ENCODE measurements at places on chromosomes 7 and 10.

- no peak for DNase-seq
Observed at GRCh38 chr10:16953270-16953669, 136.0 kb upstream of the RSU1 start.

GRCh38 chr7:148630078-148630477, 39.5 kb downstream of the C7orf33 start:
- no peak for DNase-seq

- no peak for DNase-seq
Observed at GRCh38 chr10:111440501-111440900, 363.7 kb downstream of the ADRA2A start.

DNA sequence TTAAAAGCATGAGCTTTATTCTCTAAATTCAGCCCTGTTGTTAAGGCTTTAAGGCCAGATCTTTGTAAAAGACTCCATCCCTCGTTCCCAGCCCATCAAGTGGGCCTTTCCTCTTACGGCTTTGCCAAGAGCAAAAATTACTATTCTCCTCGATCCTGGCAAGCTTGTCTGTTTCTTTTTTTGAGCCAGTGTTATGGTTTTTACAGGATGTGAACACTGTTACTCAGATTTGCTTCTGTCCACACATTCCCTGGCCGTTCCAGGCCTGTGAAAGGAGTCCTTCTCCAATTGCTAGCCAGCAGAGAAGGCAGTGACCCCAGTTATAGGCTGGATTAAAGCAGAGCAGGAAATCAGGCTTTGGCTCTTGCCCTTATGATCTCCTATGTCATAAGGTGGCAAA, 47.0 kb upstream of the EPC1 start:
- DNase-seq = no peak

DNA sequence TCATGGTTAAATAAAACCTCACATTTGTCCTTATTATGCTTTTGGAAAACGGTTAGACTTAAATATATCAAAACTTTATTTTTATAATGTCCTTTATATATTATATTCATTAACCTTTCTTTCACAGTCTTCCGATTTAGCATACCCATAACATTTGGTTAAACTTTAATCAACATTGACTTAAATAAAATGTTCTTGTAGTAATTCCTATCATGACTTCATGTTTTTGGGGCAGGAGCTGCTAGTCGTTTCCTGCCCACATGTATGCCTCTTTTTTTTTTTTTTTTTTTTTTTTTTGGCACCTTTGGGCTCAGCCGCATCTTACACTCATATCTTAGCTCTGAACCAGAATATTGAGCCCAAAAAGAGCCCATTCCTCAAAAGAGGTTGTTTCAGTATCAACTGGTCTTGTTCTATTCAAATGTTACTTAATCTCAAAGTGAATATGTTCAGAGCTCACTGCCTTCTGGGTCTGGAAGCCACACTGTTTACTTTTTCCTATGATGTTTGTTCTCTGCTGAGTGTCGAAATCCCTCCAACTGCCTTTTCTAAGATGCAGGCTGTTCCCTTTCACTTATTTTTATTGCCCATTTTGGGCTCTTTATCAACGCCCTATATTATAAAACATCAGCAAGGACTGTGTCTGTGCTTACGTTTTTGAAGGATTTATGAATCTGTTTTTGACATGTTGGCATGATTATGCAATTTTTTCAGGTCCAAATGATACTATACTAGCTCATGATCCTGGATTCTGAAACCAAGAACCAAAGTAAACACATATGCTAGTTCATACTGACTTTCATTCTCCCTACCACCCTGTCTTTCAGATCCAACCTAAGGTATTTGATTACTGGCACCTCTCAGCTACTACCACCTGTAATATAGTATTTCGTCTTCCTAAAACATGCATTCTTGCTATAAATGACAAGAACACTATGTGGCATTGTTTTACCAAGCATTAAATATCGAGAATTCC, 914.4 kb downstream of the PCDH15 start:
- no peak for DNase-seq

DNA sequence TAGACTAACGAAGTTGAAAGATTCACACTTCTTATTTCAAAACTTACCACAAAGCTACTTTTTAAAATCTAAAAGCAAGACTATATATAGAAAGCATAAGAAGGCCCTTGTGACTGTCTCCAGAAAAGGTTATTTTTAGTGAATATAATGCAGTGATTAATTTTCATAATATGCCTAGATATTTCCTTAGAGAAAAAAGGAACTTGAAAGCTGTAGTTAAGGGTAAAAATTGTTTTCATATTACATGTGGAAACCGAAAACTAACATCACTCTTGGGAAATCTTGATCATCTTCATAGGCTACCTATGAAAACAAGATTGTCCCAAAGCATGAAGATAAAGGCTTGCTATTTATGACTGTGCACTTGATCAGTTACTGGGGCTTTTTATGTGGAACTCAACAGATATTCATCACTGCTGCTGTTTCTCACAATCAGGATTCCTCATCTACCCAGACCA, 223.2 kb downstream of the SH2D4B start:
- DNase-seq = no peak

- DNase-seq = no peak
Observed at GRCh38 chr7:76122516-76123239, 74.8 kb downstream of the MDH2 start.

DNA sequence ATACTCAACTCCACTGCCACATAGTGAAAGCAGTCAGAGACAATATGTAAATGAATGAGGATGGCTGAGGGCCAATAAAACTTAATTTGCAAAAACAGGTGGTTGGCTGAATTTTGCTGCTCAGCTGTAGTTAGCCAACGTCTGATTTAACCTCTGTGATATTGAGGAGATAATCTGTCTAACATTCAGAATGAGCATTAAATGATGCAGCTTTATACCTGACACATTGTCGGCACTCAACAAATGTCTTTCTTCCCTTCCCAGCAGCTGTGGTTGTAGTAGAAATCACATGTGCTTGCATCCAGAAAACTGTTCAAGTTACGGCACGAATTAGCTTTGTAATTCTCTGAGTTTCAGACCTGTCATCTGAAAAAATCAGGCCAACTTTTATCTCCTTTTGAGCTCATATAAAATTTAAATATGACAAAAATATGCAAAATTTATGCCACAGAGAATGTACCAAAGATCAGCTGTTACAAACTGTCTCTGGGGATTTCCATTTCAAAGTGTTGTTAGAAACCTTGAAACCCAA, 1239.7 kb downstream of the GATA3 start:
- no peak for DNase-seq

GRCh38 chr7:4556868-4557793, 125.0 kb upstream of the FOXK1 start:
- DNase-seq = no peak

GRCh38 chr7:21336743-21337142, 91.1 kb upstream of the SP4 start:
- DNase-seq = no peak

- no peak for DNase-seq
Observed at GRCh38 chr10:77244746-77245145, 392.9 kb downstream of the KCNMA1 start.

Measured in AG04449 (cell line).